Lung microvascular endothelial cell (primary cell): ENCODE measurements at places on chromosomes 4 and X.

DNA sequence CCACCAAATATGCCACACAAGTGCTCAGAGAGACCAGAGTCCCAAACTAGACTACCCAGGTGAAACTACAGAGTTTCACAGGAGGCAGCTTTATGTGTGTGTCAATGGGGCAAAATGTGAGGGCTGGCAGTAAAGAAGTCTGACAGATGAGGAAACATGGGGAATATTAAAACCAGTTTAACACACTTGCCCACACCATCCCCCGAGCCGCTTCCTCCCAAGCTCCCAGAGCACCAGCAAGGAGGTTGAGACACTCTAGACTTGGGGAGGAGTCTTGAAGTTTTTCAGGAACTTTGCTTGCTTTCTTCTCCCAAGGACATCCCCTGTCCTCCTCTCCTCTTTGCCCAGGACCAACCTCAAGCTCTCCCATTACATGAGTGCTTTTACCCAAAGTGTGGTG is 94.7 kb upstream of the SPRY1 start:
- no peak for DNase-seq

DNA sequence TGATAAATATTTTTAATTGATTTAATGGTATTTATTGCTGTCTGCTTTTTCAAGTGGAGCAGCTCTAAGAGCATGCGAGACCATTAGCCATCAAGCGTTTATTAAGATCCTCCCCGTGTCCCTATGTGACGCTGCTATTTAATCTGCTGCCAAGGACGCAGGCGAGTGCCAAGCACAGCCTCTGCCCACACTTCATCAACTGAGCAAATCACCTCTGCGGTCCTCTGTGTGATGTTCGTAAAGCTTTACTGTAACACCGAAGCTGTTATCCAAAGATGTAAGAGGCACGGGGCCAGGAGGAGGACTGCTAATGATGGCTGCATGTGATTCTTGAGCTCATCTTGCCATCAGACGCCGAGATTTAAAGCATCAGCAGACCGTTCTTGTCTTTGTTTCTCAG is 79.5 kb downstream of the STOX2 start:
- no peak for DNase-seq

GRCh38 chrX:34365471-34365870 is 233.4 kb upstream of the FAM47A start:
- peak; percentile 53 for DNase-seq

GRCh38 chr4:159150821-159151390 is 48.0 kb downstream of the RAPGEF2 start:
- DNase-seq = no peak

- DNase-seq = peak; percentile 74
Observed at GRCh38 chr4:102620697-102621497, 119.7 kb downstream of the NFKB1 start.

DNA sequence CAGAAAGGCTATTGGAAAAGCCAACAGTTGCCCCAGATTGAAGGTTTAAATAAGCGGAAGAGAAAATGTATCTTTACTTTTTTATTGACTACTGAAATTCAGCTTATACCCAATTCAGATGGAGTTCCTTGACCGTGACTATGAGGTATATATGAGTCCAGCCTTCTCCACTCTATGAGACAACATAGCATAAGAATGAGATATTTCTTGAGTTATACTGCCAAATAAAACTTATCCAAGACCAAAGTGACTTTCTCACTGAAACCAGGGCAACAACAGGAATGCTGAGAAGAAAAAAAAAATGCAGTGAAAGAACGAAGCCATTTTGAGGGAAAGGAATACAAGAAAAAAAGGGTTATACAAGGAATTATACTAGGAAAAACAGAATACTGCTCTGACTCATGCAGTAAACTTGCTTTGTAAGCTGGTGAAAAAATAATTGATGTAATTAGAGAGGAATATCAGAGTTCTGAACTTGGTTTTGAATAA is 16.3 kb upstream of the PDK3 start:
- DNase-seq = no peak

DNA sequence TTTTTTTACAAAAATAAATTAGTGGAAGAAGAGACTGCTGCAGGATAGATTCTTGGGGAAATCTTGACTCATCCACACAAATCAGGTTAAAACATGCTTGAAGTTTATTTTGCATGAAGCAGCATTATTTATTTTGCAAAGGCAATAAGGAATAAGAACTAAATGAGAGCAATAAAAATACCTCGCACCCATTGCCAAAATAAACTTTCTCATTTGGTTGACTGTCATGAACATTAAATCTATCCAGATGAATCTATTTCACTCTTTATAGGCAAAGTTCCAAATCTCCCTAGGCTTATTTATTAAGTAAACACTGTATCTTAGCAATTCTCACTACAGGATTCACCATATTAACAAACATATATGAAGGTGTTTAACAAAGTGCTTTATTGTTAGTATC is 58.9 kb downstream of the HOPX start:
- DNase-seq = no peak

- DNase-seq = no peak
Observed at GRCh38 chrX:50863471-50863870, 47.1 kb upstream of the BMP15 start.

GRCh38 chr4:168857546-168858314 is 152.3 kb downstream of the CBR4 start:
- DNase-seq = peak; percentile 56

DNA sequence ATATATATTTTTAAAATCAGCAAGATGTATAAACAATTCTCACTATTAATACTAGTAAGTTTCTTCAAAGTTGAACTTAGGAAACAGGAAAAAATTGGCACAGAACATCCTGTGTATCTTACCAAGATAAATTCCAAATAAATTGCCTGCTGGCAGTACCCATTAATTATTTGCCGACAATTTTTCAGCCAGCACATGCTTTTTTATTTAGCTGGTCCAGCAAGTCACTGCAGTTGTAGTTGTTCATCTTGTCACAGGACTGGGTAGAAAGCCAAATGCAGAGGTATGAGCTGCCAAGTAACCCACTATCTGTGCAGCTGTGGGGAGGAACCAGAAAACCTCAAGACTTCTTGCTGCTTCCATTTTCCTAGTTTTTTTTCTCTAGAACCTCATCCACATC is 113.4 kb downstream of the PACRGL start:
- DNase-seq = no peak

DNA sequence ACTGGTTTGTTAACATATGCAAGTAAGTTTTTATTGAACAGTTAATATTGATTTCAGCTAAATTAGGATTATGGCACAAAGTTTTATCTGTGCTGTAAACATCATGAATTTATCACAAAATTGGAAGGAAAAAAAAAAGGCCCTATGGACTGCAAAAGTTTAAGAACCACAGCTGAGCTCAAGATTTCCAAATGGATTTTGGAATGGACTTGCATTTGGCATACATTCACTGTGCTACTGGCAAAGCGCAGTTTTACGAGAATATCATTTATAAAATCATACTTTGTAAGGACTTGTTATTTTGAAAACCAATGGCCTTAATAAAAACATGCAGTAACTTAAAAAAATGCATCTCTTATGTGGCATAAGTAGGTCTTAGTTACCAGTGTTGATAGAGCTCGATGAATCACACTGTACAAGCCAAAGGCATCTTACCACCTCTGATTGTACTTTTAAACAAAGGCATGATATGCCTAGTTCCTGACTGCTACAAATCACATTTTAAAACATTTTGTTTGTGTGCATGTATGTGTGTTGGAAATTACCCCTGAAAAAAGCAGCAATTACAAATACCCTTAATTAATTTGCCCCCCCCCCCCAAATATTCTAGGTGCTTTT is 58.6 kb downstream of the TAB3 start:
- no peak for DNase-seq

DNA sequence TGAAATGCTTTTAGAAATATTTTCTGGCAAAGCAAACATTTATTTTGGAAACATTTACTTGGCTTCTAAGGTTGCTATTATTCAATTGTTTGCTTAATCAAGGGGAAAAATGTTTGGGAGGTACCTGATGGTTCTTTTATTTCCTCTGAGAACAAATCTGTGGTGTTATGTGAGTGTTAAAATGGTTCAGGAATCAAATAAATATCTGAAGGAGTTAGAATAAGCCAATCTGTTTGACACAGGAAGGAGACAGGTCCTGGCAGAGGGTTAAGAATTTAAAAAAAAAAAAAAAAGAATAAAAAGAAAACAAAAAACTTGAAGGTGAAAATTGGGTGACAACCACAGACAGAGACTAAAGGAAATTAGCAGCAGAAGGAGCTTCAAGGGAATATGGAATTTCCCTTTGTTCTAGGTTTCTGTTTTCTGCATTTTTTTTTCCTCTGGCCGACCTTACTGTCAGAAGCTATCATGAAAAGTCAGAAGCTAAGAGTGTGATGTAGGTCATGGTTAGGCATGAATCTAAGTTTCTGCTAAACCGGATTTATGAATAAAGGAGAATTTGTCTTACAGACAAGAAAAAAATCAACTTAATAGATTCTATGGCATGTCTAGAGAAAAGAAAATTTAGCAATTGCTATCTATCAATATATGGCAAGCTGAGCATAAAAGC is 78.6 kb upstream of the PNPLA4 start:
- DNase-seq = no peak

GRCh38 chr4:154276496-154276895 is 215.1 kb downstream of the DCHS2 start:
- DNase-seq = no peak

GRCh38 chr4:153773236-153773690 is 13.4 kb upstream of the RNF175 start:
- no peak for DNase-seq

- DNase-seq = no peak
Observed at GRCh38 chr4:90855111-90855510, 727.9 kb downstream of the CCSER1 start.

GRCh38 chr4:14961292-14961691 is 41.0 kb upstream of the CPEB2 start:
- no peak for DNase-seq

DNA sequence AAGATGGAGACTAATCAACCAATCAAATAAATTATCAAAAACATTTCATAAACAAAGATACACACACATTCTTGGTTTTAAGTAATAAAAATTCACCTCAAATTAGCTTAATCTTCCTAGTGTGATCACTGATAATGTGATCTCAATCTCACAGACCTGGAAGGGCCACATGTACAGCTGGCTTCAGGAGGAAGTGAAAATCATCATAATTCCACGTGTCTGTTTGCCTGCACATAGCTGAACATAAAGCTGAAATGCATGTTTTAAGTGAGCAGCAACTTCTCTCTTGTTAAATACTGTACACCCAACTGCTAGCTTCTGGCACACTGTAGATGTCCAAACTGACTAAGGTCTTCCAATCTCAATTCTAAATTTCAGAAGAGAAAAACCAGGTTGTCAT is 53.8 kb downstream of the ARHGAP6 start:
- no peak for DNase-seq

GRCh38 chr4:155541716-155542115 is 124.9 kb upstream of the GUCY1A1 start:
- DNase-seq = no peak

DNA sequence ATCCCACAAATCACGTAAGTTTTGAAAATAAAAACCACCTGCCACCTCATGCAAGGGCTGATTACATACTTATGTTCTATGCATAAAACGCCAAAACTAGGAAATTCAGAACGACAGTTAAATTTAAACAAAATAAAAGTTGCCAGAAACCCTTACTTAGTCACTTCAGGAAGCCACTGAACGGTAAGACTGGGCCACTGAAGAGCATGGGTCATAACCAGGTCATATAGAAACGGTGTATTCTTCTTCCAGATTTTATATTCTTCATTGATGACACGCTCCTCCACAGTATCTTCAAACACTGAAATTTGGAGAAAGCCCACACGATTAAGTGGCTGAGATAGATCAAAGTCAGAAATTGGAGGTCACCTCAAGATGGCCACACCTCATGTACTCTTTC is 1.2 kb downstream of the RBBP7 start:
- DNase-seq = no peak

DNA sequence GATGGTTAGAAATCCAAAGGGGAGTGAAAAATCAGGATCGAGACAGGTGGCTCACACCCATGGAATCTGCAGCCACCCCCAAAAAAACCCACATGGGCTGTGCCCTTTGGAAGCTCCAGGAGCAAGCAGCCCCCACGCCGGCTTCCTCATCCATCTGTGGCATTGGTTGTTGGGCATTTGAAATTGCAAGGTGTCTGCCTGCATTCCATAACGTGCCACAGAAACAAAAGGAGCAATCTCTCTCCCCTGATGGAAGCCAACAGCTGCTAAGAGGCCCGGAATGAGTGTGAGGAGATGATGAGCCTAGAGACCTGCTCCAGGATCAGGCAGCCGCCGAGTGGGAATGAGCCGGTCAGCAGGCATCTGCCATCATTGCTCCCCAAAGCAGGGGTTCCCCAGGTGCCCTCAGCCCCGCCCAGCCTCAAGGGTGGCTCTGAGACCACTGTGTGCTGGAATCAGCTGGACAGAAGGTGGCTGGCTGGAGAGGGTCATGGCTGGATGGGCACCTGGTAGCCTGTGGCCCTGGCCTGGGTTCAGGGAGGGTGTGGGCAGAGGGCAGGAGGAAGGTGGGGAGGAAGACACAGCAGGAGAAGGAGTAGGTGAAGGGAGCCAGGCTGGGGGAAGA is 113.2 kb downstream of the CRLF2 start:
- no peak for DNase-seq

- DNase-seq = no peak
Observed at GRCh38 chr4:64360664-64361398, 48.4 kb downstream of the TECRL start.

- DNase-seq = peak; percentile 44
Observed at GRCh38 chrX:34631479-34632220, 25.4 kb downstream of the TMEM47 start.

- no peak for DNase-seq
Observed at GRCh38 chr4:45663628-45664081, 460.2 kb downstream of the GABRG1 start.

GRCh38 chrX:67347145-67347544 is 196.7 kb upstream of the AR start:
- DNase-seq = no peak

- DNase-seq = no peak
Observed at GRCh38 chr4:16344853-16345252, 118.6 kb upstream of the TAPT1 start.

DNA sequence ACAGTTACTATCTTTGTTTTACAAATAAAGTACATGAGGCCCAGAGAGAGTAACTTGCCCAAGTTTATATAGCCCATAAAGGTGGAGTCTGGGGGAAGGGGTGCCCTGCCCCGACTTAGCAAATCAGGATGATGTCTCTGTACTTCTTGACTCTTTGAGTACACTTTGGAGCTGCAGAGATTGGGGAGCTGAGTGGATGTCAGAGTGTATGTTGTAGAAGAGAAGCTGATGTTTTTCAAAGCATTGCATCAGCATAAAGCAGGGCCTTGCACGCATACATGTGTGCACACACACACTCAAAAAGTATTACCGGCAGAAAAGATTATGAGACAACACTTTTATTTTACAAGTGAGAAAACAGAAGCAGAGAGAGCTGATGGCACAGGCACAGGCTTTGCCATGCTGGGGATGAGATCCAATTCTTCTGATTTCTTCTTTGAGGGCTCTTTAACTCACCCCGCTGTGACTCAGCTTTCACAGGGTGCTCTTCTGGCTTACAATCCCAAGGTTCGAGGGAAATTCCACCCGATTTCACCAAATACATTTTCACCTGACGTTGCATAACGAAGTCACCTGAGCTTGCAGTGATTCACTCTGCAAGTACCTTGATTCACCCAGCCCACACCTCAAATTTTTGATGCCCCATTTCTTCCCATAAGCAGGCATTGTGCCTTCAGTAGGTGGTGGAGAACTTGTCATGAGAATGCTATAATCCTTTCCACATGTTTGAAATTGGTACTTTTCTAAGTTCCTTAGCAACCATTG is 292.8 kb upstream of the BOD1L1 start:
- DNase-seq = no peak

GRCh38 chr4:164138521-164138920 is 615.4 kb upstream of the SMIM31 start:
- no peak for DNase-seq

- no peak for DNase-seq
Observed at GRCh38 chr4:140315970-140316369, 57.5 kb upstream of the SCOC start.
